NT2/D1 (cell line): ENCODE measurements at places on chromosomes 7 and 10.

- DNase-seq: no peak
Observed at GRCh38 chr7:84792231-84792893, 394.5 kb downstream of the SEMA3D start.

DNA sequence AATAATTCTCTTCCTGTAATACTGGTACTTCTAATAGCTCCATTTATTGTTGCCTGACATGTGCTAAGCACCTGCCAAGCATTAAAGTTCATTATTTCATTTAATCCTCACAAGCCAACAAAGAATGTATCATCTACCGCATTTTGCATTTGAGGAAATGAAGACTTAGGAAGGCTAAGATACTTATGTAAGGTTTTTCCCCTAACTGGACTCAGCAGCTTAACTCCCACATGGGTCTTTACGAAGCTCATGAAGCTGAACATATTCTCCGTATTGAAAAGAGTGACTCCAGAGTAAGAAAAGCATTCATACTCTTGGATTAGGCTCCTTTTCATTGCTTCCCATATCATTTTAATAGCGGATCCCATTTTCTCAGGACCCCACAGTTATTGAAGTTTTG is 155.7 kb upstream of the TMEM72 start:
- DNase-seq: no peak

- DNase-seq: no peak
Observed at GRCh38 chr10:88152728-88153133, 289.3 kb downstream of the PTEN start.

DNA sequence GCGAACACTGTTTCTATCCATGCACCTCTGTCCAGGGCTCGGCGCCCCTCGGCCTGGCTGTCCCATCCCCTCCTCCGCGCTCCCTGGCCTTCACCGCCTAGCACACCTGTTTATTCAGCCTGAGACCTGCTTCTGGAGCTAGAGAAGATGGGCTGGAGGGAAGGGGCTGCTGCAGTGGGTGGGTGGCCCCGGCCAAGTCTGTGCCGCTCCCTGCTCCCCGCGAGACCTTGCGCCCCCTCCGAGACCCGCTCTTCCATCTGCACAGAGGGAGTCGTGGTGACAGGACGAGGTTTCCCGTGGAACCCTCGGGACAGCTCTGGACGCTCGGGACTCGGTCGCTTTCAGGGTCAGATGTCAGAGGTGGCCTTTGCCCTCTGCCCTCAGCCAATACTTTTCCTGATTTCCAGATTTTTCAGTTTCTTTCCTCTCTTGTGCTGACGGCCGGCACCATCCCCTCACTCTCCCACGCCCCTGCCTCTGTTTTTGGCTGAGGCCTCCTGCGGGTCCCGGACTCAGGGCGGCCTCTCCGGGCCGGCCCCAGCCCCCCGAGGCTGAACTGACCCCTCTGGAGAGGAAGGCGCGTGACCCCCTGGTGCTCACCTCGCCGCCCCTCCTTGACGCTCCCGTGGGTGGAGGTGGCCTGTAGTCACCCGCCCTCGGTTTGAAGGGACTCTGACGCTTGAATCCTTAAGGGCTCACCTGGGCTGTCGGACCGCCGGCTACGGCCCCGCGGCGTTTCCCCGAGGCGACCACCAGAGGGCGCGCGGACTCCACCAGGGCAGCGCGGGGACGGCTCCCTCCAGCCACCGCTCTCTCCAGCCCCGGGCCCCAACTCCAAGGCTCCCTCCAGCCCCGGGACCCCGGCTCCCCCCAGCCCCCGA is 15.6 kb downstream of the SHH start:
- no peak for DNase-seq

DNA sequence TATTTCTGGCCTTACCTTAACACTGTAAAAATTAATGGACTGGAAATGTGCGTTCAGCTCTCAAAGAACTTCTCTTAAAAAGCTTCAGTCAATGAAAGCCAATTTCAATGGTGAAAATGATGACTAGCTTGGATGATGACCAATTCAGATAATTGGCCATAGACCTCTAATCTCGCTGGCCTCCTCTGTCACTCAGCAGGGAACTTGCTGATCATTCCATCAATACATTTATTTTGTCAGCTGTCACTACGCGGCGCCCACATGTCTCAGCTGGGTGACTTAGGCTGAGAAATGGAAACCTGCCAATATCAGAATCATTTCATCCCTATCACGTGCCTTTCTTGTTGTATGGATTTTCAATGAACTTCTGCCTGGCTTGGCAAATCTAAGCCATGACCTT is 673.0 kb upstream of the AUTS2 start:
- no peak for DNase-seq

GRCh38 chr7:128391805-128392204 is 18.0 kb downstream of the IMPDH1 start:
- DNase-seq: no peak

DNA sequence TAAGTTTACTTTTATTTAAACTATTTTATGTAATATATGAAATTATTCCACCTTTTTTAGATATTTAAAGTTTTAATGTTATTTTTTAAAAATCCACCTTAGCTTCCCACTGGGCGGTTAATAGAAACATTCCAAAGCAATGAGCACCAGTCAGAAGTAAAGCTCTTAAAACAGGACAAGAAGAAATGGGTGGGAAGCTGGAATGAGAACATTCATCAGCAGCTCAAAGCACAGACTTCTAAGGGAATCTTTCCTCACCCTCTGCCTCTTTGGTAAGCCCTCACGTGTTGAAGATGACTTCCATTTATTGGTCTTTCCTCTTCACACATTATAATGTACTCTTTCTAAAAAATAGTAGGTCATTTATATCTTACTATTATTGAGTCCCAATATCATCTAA is 3.1 kb downstream of the AGMO start:
- DNase-seq: no peak

DNA sequence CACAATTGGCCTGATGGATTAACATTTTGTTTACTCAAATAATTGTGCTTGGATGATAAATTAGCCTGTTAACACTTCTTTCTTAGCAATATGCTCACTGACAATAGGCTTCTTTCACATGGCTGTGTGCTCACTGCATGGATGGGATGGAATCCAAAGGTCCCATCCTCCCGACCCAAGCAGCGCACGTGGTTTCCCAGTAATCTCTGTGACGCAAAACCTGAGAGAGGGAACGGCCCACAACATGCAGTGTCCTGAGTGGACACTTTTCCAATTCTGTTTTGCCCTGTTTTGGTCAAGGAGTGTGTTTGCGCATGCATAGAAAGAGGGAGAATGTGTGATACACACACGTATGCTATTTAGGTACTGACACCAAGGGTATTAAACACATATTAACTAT is 42.1 kb upstream of the RASGEF1A start:
- DNase-seq: no peak

DNA sequence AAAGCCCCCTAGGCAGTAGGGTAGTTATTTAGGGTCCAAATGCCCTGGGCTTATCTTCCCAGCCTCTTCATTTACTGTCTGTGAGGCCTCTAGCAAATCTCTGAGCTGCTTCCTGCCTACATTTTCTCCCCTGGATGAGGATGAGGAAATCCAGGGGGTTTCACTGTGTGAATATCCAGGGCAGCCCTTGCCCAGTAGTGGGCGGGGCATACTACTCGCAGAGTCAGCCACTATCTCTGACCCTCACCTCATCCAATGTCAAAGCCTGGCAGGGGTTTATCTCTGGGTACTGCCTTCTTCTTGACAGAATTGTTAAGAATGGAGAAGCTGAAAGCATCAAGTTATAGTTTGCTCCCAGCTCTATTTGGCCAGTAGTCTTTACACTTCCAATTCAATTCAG is 48.9 kb downstream of the CUZD1 start:
- no peak for DNase-seq

GRCh38 chr7:19623676-19624075 is 85.2 kb downstream of the POLR1F start:
- DNase-seq: no peak

DNA sequence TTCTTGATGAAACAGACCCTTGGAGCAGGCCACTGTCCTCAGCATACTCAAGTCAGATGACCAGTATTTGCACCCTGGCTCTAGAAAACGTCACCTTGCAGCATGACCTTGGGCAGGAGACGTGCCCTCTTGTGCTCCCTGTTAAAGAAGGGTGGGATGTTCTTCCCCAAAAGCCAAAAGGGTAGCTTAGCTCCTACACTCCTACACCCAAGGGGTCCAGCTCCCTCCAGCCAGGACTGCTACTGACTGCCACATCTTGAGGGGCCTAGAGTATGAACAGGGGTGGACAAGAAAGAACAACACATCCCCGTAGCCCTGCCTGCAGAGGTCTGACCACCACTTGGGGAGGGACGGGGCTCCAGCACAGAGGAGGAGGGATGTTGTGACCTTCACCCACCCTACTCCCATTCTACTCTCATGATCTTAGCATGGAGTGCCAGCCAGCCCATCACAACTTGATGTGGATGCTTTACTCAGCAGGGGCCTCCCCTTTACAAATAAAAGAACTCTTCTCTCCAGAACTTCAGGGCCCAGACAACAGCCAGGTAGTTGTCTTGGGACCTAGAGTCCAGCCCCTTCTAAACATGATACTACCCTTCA is 165.3 kb upstream of the ZMIZ1 start:
- DNase-seq: no peak

- peak; percentile 36 for DNase-seq
Observed at GRCh38 chr7:14717816-14718215, 184.7 kb downstream of the DGKB start.

- no peak for DNase-seq
Observed at GRCh38 chr7:42805601-42806000, 106.3 kb downstream of the C7orf25 start.

- DNase-seq: no peak
Observed at GRCh38 chr10:27169849-27170248, 14.7 kb downstream of the MASTL start.

- no peak for DNase-seq
Observed at GRCh38 chr10:32269343-32270100, 77.4 kb downstream of the EPC1 start.

DNA sequence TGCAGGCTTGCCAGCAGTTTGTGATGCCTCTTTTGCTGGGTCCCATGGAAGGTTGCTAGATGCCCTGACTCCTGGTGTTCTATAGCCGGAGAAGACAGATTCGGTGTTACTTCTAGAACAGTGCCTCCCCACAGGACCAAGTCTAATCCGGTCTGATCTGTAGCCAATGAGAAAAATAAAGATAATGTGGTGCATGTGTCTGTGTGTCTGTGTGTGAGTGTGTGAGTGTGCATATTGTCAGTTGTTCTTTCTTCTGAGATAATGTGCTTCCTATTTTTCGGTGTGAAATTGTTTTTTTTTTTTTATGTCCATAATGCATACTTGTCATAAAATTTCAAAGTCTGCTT is 29.7 kb upstream of the ZNRF2 start:
- no peak for DNase-seq

- DNase-seq: no peak
Observed at GRCh38 chr7:132023466-132023865, 467.0 kb upstream of the PODXL start.

DNA sequence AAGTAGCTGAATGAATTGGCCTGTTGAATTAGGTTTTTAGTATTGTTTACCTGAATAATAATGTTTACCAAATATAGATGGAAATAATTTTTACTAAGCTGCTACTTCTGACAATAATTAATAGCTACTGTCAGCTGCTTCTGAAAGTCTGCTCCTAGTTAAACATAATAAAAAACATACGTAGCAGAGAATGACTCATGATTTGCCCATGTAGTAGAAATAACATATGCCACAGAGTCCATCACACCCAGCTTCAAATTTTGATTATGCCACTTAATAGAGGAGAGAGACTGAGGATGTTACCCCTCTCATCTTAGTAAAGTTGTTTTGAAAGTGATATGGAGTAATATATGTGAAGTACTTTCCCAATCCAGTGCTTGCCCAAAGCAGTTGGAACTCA is 57.6 kb upstream of the MDFIC start:
- DNase-seq: no peak

DNA sequence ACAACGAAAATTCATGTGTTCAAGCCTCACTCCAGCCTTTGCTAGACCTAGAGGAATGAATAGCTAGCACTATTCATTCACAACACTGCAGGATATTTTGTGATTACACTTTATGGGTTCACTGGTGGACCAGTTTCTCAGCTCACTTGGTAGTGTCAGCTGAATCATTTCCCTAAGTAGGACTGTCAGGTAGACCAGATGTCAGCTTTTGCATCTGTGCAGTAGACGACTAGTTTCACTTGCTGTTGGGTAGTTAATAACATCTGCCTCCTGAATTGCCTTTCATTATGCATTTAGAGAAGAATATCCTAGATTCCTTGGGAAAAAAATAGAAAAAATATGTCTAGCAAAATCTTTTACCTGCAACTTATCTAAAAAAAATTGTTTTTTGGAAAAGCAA is 296.4 kb downstream of the ADARB2 start:
- no peak for DNase-seq

DNA sequence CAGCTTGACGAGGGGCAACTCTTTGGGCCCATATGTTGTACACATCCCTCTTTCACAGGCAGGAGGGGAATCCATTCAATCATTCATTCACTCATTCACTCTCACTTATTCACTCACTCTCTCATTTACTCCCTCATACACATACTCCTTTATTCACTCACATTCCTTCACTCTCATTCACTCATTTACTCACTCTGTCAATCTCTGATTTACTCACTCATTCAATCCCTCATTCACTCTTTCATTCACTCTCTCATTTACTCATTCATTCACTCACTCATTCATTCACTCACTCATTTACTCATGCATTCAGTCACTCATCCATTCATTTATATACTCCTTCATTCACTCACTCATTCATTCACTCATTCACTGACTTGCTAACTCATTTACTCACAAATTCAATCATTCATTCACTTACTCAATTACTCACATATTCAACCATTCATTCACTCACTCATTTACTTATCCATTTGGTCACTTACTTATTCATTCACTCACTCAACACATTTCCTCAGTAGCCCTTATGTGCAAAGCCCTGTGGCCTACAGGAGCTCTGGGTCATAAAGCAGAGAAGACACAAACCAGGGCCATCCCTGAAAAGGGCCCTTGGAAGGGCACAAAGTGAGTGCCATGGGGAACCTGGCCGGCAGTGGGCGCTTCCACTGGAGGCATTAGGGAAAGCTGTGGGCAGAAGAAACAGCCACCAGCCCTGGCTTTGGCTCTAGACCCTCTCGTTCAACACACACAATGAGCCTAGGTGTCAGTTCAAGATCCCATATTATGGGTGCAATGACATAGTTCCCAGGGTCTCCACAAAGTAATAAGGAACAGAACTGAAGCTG is 26.0 kb downstream of the HIP1 start:
- no peak for DNase-seq

- DNase-seq: no peak
Observed at GRCh38 chr7:41504214-41504980, 198.5 kb downstream of the INHBA start.

DNA sequence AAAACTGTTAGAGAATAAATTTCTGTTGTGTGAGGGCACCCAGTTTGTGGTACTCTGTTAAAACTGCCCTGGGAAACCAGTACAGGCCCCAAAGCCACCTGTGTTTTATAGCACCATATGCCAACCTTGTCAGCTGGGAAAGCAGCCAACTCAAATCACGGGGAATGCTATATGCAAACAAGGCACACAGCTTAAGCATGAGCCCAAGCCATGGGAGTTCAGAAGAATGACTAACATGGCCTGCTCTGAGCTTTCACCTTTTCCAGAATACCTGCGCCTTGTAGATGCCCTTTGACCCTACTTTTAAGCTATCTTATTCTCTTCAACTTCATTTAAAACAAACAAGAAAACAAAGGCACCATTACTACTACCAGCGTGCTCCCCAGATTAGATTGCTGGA is 5.5 kb upstream of the SLC25A13 start:
- no peak for DNase-seq
